ENCODE measurements at places on chromosomes 1 and 21.

GRCh38 chr1:118488787-118489186 is 303.8 kb upstream of the SPAG17 start:
- DNase-seq: no peak

- DNase-seq: no peak
Observed at GRCh38 chr1:183278739-183279591, 92.9 kb downstream of the LAMC2 start.

GRCh38 chr1:19366599-19367536 is 54.7 kb downstream of the SLC66A1 start:
- DNase-seq: no peak

DNA sequence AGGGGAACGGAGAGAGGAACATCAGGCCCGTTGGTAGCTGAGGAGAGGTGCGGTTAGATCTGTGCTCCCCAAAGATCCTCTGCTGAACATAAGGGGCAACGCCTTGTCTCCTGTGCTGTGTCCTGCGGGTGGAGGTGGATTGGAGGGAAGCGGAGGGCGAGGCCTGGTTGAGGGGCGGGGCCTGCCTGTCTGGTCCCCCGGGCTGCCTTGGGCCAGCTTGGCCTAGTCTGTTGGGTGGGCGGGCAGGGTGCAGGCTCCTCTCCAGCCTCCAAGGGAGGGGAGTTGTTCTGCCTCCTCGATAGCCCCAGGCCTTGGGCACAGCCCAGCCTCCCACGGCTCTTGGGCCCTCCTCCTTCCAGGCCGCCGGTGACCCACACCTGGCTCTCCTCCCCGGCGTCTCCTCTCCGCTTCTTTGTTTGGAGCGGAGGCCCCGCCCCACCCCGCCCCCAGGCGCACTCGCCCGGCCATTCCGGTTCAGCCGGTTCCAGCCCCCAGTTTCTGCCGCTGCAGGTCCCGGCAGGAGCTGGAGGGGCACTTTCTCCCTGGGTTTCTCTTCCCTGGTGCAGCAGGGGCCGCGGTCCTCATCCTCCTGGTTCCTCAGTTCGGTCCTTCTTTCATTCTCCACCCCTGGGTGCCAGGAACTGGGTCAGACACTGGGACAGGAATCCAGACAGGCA is 19.4 kb downstream of the PTPRF start:
- DNase-seq: no peak

DNA sequence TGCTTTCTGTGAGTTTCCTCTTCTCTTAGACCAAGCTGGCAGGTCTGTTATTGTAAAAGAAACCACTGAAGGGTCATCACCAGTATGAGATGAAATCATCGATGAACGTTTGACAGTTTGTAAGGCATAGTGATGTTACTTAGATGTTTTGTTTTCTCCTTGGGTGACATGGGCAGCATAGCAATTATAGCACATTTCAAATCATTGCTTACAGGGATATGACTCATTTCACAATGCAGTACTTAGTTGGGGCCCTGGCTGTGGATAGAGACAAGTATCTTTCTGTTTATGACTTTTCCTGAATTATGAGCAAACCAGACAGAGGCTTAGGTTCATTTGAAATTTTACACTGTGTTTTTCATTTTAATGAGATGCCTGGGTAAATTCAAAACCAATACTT is 313.0 kb downstream of the RWDD3 start:
- DNase-seq: no peak

GRCh38 chr1:215807911-215808436 is 240.9 kb downstream of the KCTD3 start:
- DNase-seq: no peak

GRCh38 chr1:167083871-167084270 is 6.3 kb downstream of the GPA33 start:
- DNase-seq: no peak

DNA sequence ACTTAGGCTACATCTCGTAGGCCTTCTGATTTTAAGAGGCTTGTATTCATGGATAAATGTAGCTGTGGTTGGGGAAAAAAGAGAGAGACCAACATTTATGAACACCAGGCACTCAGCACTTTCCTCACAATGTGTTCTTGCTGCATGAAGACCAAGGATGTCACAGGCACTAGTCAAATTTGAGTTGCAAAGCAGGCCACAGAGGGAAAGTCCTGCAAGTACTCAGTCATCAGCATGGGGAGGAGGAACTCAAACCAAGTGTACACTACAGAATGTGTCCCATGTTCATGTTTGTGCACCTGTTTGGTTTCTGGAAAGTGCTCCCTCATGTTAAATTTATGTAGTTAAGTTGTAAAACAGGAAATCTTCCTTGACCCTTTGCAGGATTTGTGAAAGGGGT is 8.7 kb upstream of the MAP3K7CL start:
- no peak for DNase-seq

- no peak for DNase-seq
Observed at GRCh38 chr1:225825078-225825477, 15.2 kb downstream of the EPHX1 start.

- DNase-seq: no peak
Observed at GRCh38 chr1:93631626-93632365, 49.8 kb downstream of the BCAR3 start.

DNA sequence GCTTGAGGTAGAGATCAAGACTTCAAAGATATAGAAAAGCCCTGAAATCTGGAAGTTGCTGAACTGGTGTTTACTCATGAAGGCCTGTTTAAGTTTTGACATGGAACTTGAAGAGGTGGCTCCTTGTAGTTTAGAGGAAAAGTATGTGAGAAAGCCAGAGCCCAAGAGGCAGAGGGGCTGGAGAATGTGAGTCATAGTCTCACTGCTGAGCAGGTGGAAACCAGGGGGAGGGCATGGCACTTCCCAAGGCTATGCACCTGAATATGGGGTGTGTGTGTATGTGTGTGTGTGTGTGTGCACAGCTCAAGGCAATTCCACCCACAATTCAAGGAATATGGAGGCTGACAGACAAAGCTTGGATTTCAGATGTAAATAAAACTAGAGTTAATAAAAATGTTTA is 46.8 kb upstream of the C1orf198 start:
- no peak for DNase-seq

All from CD4-positive, alpha-beta T cell treated with Interleukin-12 subunit alpha and Interleukin-12 subunit beta, for 1 hour (primary cell).